ENCODE measurements at places on chromosomes 2 and 18.

- no peak for DNase-seq
These were observed 88.3 kb downstream of the RBMS1 start for GRCh38 chr2:160405077-160405867.

DNA sequence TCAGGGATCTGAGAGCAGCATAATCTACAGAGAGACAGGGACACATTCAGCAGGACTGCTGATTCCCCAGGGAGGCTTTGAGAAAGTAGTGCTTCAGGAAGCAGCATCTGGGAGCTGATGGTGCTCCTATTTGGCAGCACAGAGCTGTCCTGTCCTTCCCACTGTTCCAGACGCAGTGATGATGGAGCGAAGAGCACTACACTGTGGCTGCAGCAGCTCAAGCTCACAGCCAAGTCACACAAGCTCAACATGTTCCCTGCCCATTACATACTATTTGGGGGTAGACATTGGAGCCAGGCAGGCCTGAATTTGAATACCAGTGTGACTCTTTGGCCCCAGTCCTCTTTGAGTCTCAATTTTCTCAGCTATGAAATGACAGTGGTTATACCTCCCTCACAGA, 15.2 kb upstream of the GALM start:
- DNase-seq, result no peak

DNA sequence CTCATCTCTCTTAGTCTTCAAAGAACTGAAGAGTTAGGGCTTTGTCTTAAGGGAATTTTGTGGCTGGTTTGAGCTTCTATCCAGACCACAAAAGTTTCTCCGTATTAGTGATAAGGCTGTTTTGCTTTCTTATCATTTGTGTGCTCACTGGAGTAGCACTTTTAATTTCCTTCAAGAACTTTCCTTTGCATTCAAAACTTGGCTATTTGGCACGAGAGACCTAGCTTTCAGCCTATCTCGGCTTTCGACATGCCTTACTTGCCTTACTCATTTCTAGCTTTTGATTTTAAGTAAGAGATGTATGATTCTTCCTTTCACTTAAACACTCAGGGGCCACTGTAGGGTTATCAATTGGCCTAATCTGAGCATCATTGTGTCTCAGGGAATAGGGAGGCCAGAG, 29.9 kb downstream of the HDHD2 start:
- no peak for DNase-seq

- DNase-seq, result no peak
These were observed 372.1 kb upstream of the MYT1L start for GRCh38 chr2:2703172-2703571.

DNA sequence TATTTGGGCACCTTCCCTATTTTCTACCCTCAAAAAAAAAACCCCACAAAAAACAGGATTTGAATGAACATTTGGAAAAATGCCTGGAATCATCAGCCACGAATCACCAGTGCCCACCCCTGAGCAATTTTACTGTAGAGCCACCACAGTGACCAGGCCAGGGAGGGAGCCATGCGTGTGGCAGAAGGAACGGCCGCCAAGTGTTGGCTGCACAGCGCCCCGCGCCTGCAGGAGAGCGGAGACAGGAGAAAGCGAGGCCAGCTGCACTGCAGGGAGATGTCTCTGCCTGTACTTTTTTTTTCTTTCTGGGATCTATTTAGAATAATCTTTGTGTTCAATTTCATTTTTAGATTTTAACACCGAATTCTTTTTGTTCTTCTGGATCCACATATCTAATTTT, 269.3 kb upstream of the RAB12 start:
- no peak for DNase-seq

DNA sequence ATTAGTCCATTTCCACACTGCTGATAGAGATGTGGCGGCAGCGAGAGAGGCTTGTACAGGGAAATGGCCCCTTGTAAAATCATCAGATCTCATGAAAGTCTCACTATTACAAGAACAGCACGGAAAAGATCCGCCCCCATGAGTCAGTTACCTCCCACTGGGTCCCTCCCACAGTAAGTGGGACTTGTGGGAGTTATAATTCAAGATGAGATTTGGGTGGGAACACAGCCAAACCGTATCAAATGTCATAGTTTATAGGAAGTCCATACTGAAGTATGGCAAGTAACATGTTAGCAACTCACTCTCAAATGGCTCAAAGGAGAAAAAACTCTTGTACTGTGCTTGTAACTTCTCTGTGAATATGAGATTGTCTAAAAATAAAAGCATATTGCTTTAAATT, 56.1 kb downstream of the FARP2 start:
- peak; percentile 51 for DNase-seq

GRCh38 chr2:80292474-80292873, 12.1 kb downstream of the LRRTM1 start:
- DNase-seq, result no peak

- no peak for DNase-seq
These were observed 118.7 kb upstream of the CNTNAP5 start for GRCh38 chr2:123906361-123906760.

- no peak for DNase-seq
These were observed 32.2 kb downstream of the QPCT start for GRCh38 chr2:37376421-37377186.

DNA sequence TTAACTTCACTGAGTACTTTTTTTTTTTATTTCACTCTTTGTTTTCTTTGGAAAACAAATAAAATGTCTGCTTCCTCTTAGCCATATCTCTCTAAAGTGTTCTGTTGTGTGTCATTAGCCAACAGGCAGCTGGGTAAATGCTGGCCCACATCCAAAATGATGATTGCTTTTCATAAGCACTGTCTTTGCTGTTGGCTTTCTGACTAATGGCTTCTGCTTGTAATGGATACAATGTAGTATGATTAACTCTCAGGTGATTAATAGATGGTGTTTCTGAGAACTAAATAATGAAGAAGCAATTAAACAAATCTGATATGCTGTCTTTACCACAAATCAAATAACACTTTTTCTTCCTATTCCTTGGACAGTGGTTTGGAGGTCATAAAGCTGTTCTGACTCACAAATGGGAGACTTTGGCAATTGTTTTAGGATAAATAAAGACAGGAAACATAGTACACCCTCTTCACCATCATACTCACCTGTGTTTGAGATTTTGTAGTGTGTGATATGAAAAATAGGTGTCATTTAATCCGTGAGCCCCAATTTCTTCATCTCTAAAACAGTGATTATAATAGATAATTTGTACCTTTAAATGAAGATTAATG, 888.4 kb downstream of the TSN start:
- peak; percentile 21 for DNase-seq

- no peak for DNase-seq
These were observed 11.7 kb upstream of the NABP1 start for GRCh38 chr2:191666226-191666625.

- DNase-seq, result no peak
These were observed 577 bp downstream of the ERCC3 start for GRCh38 chr2:127293386-127293747.

DNA sequence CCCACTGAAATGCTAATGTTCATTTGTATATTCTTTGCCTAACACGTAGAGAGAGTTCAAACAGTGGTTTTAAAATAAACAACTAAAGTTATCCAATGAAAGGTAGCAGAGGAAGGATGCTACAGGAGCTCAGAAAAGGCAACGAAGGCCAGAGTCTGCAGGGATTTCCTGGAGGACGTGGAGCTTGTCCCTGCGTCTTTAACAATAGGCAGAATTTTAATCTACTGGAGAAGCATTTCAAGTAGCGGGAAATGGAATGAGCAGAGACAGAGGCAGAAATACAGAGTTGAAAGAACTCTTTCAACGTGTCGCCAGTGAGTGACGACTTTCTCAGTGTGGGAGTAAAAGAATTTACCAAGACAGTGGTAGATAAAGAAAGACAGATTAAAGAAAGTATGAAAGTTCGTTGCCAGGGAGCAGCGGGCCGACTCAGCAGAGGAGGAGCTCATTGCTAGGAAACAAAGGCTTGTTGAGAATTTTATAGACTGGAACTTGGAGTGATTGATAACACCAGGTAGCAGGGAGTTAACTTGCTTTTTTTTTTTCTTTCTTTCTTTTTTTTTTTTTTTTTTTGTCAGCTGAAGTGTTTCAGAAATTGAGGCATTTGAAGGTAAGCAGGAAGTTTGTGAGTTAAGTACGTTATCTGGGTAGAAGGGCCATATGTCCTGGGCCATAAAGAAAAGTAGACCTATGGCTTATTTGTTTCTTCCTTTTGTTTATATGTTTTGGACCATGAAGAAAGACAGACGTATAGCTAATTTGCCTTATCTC, 625 bp upstream of the NBAS start:
- no peak for DNase-seq

DNA sequence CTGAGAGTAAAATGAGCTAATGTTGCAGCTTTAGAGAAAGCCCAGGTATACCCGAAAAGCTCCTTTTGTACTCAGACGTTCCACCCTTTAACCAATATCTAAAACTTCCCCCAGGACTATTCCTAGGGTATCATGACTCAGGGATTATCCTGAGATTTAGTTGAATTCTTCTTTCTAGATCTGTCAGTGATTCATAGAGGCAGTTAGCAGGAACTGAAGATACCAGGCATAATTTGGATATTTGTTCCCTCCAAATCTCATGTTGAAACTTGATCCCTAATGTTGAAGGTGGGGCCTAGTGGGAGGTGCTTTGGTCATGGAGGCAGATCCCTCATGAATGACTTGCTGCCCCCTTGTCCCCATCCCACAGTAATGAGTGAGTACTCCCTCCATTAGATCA, 161.2 kb upstream of the LRP1B start:
- no peak for DNase-seq

DNA sequence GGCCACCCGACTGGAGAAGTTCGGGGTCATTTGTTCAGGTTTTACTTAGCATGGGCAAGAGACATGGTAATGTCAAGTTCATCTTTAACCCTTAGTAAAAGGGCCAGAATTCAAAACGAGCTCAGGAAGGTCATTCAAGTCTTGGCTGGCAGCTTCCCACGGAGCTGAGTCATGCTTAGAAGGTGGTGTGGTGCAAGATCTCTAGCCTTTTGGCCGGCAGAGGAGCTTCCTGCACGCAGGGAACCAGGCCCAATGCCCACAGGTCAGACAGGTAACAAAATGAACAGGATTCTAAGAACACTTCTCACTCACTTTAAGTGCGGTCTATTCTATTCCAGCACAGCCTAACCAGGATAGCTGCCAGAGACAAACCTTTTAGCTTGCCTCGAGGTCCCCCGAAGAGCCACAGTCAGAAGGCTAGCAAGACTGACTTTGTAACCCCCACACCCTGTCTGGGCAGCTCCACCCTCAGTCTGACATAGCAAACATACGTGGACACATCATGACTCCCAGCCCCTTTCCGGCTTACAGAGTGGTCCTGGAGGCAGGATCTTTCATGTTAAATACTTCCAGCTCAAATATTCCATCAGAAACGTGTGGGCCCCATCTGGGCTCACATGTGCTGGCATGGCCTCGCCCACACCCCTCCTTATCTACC, 292.7 kb downstream of the BCL11A start:
- no peak for DNase-seq

GRCh38 chr2:177767768-177768167, 304.8 kb downstream of the PDE11A start:
- no peak for DNase-seq

DNA sequence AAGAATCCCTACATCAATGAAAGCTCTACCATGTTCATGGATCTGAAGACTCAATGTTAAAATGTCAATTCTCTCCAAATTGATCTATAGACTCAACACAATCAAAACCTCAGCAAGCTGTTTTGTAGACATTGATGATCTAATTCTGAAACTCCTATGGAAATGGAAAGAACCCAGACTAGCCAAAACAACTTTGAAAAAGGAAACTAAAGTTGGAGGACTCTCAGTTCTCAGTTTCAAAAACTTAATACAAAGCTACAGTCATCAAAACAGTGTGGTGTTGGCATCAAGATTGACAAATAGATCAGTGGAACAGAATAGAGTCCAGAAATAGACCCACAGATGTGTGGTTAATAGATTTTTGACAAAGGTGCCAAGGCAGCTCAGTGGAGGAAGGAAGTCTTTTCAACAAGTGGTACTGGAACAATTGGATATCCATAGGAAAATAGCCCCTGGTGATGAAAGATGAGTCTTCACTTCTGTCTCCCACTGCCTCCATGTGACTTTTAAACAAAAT, 30.4 kb downstream of the LBH start:
- no peak for DNase-seq

GRCh38 chr2:171895786-171896185, 1.7 kb upstream of the SLC25A12 start:
- DNase-seq, result no peak

DNA sequence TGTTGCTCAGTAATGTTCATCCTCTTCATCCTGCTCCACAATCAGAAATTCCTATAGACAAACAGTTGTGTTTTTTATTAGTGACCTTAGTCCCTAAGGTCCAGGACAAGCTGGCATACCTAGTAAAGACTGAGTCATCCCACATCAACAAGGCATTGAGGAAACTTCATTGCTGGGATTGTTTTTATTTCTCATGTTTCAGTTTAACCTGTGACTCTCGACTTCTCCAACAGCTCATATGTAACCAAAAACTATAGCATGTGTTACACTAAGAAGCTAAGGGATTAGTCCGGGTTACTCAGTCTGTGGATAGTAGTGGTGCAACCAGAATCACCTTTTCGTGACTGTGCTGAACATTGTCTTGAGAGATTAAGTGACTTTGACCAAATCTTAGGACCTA, 292.1 kb downstream of the RDH14 start:
- no peak for DNase-seq

GRCh38 chr2:3830796-3831195, 127.4 kb downstream of the DCDC2C start:
- no peak for DNase-seq

GRCh38 chr2:43251171-43251731, 24.8 kb upstream of the ZFP36L2 start:
- DNase-seq, result peak; percentile 45

- no peak for DNase-seq
These were observed 87.9 kb downstream of the RAB31 start for GRCh38 chr18:9796011-9796410.

DNA sequence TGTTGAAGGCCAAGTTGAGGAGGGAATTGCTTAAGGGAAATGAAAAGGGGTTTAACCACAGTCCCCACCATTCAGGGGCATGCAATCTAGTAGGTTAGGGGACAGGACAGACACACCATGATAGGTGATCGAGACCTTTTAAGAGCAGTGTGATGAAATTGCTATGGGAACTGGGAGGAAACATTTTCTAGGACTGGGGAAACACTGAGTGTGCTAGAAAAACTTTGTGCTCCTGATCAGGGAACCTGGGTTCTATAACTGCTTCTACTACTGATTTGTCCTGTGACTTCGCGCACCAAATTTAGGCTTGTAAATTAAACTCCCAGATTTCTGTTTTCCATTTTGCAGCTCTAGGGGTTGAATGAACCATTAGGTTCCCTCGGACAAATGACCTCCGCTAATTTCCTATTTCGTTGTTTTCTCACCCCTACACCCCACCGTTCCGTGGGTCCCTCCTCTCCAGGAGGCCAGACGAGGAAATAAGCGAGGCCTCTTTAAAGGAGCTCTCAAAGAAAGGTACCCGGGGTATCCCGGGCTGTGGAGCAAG, 371 bp upstream of the LCLAT1 start:
- DNase-seq, result no peak

GRCh38 chr18:13813271-13813849, 10.6 kb upstream of the MC5R start:
- no peak for DNase-seq

DNA sequence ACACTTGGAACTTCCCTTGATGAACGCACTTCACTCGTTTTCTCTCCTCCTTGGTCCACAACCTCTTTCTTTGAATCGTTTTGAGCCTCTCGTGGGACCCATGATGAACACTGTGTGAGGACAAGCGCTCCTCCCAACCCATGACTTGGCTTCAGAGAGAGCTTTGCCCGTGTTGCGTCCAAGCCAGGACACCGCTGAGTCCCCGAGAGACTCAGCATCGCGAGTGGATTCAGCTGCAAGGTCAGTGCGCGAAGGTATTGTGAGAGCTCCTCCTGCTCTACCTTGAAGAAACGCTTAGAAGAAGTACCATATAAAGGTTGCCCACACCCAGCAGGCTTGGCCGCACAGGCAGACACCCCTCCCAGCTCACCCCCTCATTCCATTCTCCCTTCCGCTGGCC, 58.7 kb downstream of the ZNF516 start:
- no peak for DNase-seq
